Prostate gland (tissue), 2 donors: ENCODE measurements at places on chromosomes 1 and 21.

GRCh38 chr1:213457733-213458132, 406.7 kb downstream of the RPS6KC1 start:
- no peak for DNase-seq

DNA sequence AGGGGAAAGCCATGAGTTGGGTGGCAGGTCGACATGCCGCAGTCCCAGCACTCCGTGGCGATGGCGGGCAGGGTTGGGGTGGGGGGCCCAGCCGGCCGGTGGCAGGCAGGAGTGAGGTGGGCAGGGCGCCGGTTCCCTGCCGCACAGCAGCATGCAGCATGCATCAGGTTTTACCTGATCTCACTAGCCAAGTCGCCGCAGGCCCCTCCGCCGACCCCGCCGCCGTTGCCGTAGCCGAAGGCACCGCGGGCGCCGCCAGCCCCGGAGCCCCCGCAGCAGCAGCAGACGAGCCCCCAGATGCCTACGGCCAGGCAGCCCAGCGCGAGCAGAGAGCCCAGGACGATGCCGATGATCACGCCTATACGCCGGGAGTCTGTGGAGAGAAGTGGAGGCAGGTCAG, 6.7 kb downstream of the VSIG8 start:
- DNase-seq, result no peak

GRCh38 chr1:77688939-77689338, 6.5 kb upstream of the ZZZ3 start:
- no peak for DNase-seq

- no peak for DNase-seq
These were observed 70.3 kb downstream of the PIK3CD start for GRCh38 chr1:9721606-9722377.

GRCh38 chr1:165468253-165468652, 23.3 kb upstream of the RXRG start:
- no peak for DNase-seq

DNA sequence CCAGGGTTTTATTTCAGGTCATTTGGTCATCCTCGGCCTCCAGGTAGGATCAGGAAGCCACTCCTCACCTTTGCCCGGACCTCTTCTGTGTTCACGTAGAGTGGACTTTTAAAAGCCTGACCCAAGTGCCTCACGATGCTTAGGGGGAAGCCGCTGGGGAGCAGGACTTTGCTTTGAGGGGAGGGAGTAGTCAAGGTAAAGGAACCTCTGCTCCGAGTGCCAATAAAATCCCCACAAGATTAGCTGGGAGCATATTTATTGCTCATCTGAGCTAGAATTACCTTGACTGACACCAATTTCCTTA, 603 bp upstream of the DHRS3 start:
- DNase-seq, result no peak

DNA sequence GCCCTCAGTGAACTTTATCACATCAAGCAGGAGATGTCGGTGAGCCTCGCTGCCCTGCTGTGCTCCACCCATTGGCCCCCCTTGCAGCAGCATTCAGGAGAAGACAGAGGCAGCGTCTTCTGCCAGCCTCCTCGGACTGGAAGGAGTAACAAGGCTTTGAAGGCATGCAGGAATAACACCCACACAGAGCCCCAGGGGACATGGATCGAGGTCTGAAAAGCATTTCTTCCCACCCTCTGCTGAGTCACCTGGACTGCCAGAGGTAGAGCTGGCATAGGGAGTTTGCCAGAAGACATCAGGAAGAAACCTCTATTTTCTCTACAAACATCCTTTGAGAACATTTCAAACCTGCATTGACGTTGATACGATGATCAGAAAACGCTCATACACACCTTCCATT, 42.9 kb downstream of the COL18A1 start:
- no peak for DNase-seq
